ENCODE measurements at places on chromosomes 5 and 9. TPM values are rescaled to one million over a fixed set of nuclear protein-coding genes. Genes with fewer than 3 reads are reported as not detected.

Gene GRIA1
- 0.35 TPM for polyA plus RNA-seq

Gene MCIDAS
- not detected for polyA plus RNA-seq

- no peaks in the 10 kb centered on the region for H3K4me1 ChIP-seq
- no peaks in the 10 kb centered on the region for H3K27me3 ChIP-seq
- no peaks in the 10 kb centered on the region for H3K36me3 ChIP-seq
- no peak overlapping the region for H3K4me3 ChIP-seq
- no peak for DNase-seq
These were observed 113.7 kb downstream of the ACER2 start for GRCh38 chr9:19522558-19522957.

DNA sequence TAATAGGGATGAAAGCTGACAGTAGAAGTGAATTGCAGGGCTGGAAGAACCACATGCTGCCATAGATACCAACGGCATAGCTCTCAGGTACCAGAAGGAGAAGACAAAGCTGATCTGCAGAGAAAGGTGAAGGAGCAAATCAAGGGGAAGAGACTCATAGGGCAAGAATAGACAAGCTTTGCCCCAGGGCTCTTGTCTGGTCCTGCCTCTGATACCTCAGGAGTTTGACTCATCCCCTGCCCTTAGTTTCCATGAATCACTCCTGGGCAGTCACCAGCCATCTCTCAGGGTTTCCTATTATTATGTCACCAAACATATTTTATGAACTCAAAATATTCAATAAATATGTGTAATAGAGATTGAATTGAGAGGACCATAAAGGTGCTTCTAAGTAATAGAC lies 800.9 kb downstream of the DNAH5 start:
- H3K27me3 ChIP-seq, result no peaks in the 10 kb centered on the region
- no peak for DNase-seq
- no peak overlapping the region for H3K4me3 ChIP-seq
- H3K36me3 ChIP-seq, result no peaks in the 10 kb centered on the region
- H3K4me1 ChIP-seq, result no peaks in the 10 kb centered on the region
- no peak overlapping the region for H3K27ac ChIP-seq

Gene NTRK2
- 0.05 TPM for polyA plus RNA-seq

DNA sequence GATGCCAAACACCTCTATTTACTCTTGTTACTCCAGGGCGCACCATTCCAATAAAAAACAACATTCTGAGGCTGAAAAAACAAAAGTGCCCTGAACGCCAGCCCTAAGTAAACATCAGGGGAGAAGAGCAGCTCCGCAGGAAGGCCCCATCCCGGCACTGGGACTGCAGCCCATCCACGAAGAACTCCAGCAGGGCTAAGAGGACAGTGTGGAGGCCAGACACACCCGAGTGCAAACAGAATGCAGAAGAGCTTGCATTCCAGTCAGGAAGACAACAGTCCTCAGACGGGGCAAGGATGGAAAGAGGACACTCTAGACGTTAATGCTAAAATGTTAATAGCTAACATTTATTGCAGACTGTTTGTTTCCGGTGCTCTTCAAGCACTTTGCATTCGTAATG lies 33.0 kb downstream of the FAM240B start:
- H3K27ac ChIP-seq, result no peak overlapping the region
- no peak for DNase-seq
- H3K4me3 ChIP-seq, result no peak overlapping the region
- peaks cover 20% of the 10 kb centered on the region for H3K4me1 ChIP-seq
- no peaks in the 10 kb centered on the region for H3K36me3 ChIP-seq
- H3K27me3 ChIP-seq, result no peaks in the 10 kb centered on the region

DNA sequence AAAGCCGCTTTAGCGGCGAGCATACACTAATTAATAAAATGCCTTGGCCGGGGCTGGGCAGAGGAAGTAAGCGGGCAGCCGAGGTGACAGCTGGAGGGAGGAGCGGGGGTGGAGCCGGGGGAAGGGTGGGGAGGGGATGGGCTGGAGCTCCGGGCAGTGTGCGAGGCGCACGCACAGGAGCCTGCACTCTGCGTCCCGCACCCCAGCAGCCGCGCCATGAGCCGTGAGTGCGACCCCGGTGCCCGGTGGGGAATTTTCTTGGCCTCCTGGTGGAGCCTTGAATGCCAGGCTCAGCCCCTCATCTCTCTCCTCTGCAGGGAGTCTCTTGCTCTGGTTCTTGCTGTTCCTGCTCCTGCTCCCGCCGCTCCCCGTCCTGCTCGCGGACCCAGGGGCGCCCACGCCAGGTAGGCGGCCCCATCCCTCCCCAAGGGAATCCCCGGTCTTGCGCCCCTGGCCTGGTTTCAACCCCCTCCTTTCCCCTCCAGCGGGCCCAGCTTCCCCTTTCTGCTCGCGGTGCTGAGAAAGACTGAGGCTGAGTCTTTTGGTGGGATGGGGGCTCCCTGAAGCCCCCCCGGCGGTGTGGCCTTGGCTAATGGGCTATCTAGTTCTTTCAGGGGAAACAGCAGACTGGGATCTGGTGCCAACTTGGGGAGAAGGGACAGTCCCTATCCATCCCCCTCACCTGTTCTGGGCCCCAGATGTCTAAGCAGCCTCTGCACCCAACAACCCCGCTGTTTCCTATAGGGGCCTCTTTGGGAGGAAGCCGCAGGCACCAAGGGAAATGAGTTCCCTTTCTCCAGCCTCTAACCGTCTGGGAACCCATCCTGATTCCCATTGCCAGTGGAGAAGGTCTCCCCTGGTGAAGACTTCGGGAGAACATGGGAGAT lies at the start of gene PTGS1:
Gene PTGS1, plus strand, starts transcription at position 156 of the 887 bp plus-strand sequence. Its CDS starts 61 bp downstream, at position 217.
- H3K4me3 ChIP-seq, result no peak within 1 kb of the TSS
- peak; percentile 79 for DNase-seq
- H3K36me3 ChIP-seq, result no peaks in the 10 kb centered on the region
- peaks cover 19% of the 10 kb centered on the region for H3K4me1 ChIP-seq

GRCh38 chr5:79236362-79236969 lies 535 bp downstream of the JMY start:
- peaks cover 4% of the 10 kb centered on the region for H3K4me1 ChIP-seq
- peak overlapping the region; percentile 96 for H3K4me3 ChIP-seq
- no peaks in the 10 kb centered on the region for H3K27me3 ChIP-seq

Gene RLN2
- polyA plus RNA-seq, result 0.50 TPM

GRCh38 chr5:138402640-138403039 lies 36.2 kb upstream of the REEP2 start:
- no peaks in the 10 kb centered on the region for H3K4me1 ChIP-seq
- H3K36me3 ChIP-seq, result peaks cover 49% of the 10 kb centered on the region
- H3K4me3 ChIP-seq, result no peak overlapping the region
- H3K27ac ChIP-seq, result no peak overlapping the region

Gene PIP5KL1
- 6.1 TPM for polyA plus RNA-seq

Gene OR1L1
- not detected for polyA plus RNA-seq

GRCh38 chr5:169085636-169086035 lies 215.3 kb downstream of the SLIT3 start:
- H3K27me3 ChIP-seq, result no peaks in the 10 kb centered on the region
- H3K4me3 ChIP-seq, result no peak overlapping the region

- H3K4me3 ChIP-seq, result no peak overlapping the region
- H3K4me1 ChIP-seq, result no peaks in the 10 kb centered on the region
- DNase-seq, result no peak
- no peaks in the 10 kb centered on the region for H3K27me3 ChIP-seq
These were observed 67.3 kb upstream of the PCSK5 start for GRCh38 chr9:75823151-75823550.

Measured in SK-N-SH (cell line).